ENCODE measurements at places on chromosomes 1 and 21. TPM values are rescaled to one million over a fixed set of nuclear protein-coding genes. Genes with fewer than 3 reads are reported as not detected.

- DNase-seq: no peak
Measured at GRCh38 chr1:27664291-27664690, 7.7 kb downstream of the IFI6 start.

- no peak for DNase-seq
Measured at GRCh38 chr1:3211582-3212375, 142.8 kb downstream of the PRDM16 start.

- no peak for DNase-seq
Measured at GRCh38 chr1:110477041-110477440, 26.1 kb downstream of the PROK1 start.

GRCh38 chr1:46041551-46041950, 90.9 kb downstream of the PIK3R3 start:
- no peak for DNase-seq

DNA sequence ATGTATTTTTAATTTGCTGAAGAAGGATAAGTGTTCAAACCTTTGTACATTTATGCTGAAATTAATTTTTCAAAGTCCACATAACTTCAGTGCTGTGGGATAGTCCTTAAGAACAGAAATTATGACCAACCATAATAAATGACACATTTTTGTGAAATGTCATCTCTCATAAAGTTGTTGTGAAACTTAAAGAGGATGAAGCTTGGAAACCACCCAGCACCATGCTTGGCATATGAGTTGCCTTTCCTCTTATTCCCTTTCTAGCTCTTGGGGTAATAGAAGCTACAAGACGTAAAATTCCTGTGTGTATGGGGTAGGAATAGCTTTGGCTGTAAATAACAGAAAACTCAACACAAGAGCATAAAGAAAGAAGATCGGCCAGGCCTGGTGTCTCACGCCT, 18.9 kb upstream of the USP24 start:
- no peak for DNase-seq

- DNase-seq: no peak
Measured at GRCh38 chr1:147771226-147772125, 11.1 kb upstream of the GJA5 start.

DNA sequence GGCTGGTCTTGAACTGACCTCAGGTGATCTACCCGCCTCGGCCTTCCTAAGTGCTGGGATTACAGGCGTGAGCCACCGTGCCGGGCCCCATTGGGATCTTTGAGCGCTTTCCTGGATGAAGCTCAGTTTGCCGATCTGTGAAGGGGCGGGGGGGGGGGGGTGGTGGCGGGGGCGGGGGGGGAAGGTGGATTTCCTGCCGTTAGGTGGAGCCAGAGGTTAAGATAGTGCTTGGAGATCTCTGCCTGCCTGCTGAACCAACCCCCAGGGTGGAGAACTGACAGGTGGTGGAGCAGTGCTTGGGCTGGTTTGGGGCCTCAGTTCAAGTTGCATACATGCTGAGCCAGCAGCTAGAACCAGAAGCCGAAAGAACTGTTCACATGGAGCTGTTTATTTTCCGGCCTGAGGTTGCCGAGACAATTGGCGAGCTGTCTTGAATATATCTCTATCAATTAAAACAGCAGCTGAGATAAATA, 1.7 kb downstream of the TMCC2 start:
- peak; percentile 45 for DNase-seq

- DNase-seq: no peak
Measured at GRCh38 chr1:168480997-168481396, 62.8 kb downstream of the XCL2 start.

GRCh38 chr1:47507144-47507543, 69.3 kb downstream of the FOXD2 start:
- no peak for DNase-seq

DNA sequence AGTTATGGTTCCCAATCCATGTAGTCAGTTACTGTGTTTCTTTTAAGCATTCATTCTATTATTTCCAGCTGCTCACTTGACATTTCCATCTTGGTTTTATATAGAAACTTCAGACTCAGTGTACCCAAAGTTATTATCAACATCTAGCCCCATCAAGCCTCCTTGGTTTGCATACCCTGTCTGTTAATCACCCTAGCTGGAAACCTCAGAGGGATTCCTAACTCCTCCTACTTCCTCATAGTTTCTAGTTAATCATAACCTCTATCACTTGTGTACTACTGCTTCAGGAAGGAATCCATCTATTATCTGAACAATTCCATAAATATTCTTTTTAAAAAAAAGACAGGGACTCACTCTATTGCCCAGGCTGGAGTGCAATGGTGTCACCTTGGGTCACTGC, 293.3 kb downstream of the SDCCAG8 start:
- no peak for DNase-seq

- no peak for DNase-seq
Measured at GRCh38 chr1:157047062-157047410, 1.5 kb upstream of the ARHGEF11 start.

- no peak for DNase-seq
Measured at GRCh38 chr21:45386728-45387371, 18.1 kb upstream of the COL18A1 start.

GRCh38 chr21:34076835-34077234, 3.5 kb downstream of the MRPS6 start:
- DNase-seq: no peak

GRCh38 chr1:6347641-6348487, 45.7 kb downstream of the ACOT7 start:
- peak; percentile 36 for DNase-seq

DNA sequence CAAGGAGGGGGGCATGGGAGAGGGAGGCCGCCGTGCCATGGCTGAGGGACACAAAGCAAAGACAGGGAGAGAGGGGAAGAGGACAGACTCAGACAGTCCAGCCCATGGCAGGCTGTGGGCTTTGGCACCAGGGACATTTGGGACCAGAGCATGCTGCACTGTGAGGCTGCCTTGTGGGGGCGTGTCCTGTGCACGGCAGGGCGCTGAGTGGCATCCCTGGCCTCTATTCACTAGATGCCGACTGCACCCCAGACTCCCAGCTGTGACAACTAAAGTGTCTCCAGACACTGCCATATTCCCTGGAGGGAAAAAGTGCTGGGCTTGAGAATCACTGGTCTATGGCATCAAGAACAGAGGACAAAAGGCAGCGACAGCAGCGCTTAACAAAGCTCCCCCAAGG, 18.6 kb upstream of the PRDM15 start:
- DNase-seq: no peak

DNA sequence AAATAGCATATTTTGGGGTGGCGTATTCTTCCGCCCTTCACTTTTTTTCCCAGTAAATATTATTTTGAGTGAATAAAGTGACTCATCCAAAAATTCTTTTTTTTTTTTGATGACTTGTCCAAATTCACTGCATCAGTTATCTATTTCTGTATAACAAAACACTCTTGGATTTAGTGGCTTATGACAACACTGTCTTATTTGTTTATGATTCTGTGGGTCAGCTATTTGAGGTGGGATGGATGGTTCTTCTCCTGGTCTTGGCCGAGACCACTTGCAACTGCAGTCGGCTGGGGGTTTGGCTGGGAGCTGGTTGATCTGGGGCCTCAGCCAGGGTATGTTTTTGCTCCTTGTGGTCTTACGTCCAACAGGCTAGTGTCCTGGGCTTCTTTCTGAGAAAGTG, 39.9 kb upstream of the SRSF10 start:
- DNase-seq: no peak

The KAZN gene
- total RNA-seq: 0.51 TPM

The PLA2G2F gene
- not detected for total RNA-seq

The LAMC2 gene
- total RNA-seq: 12.6 TPM

The KRTAP11-1 gene
- not detected for total RNA-seq

The CR1L gene
- total RNA-seq: not detected

The SYNJ1 gene
- total RNA-seq: 7.1 TPM

Measured in dermis microvascular lymphatic vessel endothelial cell (primary cell).